Stimulated activated CD8-positive, alpha-beta memory T cell treated with anti-CD3 and anti-CD28 coated beads, Interleukin-7, amount 100 ng/mL, for 1 hour (primary cell): ENCODE measurements at places on chromosomes 3 and 15.
A peak's percentile ranks its signal among the peaks of the same experiment; 100 is the strongest.

DNA sequence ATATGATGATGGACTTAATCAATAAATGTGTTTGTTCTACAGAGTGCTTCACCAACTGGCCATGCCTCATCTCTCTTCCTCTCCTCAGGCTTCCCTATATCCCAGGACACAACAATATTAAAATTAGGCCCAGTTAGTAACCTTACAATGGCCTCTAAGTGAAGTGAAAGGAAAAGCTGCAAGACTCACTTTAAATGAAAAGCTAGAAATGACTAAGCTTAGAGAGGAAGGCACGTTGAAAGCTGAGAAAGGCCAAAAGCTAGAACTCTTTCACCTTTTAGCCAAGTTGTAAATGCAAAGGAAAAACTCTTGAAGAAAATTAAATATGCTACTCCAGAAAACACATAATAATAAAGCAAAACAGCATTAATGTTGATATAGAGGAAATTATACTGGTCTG lies 1010.3 kb downstream of the NAALADL2 start:
- no peak for DNase-seq

GRCh38 chr3:34260271-34261000 lies 462.0 kb downstream of the PDCD6IP start:
- DNase-seq, result no peak

- DNase-seq, result no peak
Observed at GRCh38 chr3:132368962-132369361, 48.3 kb upstream of the DNAJC13 start.

GRCh38 chr3:77707281-77707680 lies 667.4 kb downstream of the ROBO2 start:
- no peak for DNase-seq

DNA sequence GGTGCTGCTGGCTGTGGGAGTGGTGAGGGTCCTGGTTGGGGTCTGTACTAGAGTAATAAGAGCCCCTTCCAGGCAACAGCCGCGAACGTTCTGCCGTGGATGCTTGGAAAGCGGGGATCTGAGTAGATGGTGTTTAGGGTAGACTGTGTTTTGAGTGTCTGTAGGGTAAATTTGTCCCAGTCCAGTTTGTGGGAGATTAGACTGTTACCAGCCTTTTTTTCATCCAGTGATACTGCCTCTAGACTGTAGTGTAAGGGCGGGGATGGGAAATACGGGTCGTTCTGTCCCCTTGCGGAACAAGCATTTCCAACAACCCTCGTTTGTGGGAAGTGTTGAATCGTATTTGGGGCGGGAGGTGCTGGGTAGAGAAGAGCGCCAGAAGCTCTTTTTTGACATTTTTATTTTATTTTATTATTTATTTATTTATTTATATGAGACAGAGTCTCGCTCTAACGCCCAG lies 424 bp downstream of the HAUS2 start:
- DNase-seq, result no peak

GRCh38 chr15:89196994-89197393 lies 24.4 kb downstream of the RLBP1 start:
- no peak for DNase-seq

GRCh38 chr15:57924598-57924997 lies 140.9 kb downstream of the ALDH1A2 start:
- no peak for DNase-seq

DNA sequence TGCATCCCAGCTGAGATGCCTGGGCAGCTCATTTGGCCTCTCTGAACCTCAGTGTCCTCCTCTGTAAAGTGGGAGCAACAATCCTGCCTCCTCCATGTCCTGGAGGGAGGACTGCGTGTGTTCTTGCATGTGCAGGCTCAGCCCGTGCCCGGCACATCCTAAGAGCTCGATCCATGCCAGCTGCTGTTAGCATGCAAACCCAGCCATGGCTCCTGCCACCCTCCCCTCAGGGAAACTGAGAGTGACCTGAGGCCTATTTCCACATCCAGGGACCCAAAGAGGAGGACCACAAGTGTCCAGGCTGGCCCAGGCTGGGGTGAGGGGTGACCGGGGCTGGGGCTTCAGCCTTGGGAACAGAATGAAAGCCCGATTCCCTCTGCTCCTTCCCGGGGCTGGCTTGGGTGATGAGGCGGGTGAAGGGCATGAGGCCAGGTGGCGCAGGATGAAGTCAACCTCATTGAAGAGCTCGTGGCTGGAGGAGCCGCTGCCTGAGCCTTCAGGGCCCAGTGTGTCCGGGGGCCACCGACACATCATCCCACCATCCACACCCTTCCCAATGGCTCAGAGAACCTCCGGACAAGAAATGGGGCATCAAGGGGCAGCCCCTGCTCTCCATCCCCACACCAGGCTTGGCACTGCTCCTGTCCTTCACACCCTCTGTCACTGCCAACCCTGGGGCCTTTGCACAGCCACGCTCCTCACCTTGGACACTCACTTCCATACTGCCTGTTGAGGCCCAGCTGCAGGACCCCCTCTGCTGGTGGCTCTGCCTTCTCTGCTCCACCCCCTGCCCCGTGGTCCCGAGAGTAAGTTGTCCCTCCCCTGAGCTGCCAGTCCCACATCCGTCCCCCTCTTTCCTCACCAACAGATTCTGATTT lies 42.5 kb downstream of the ADAMTS7 start:
- no peak for DNase-seq

DNA sequence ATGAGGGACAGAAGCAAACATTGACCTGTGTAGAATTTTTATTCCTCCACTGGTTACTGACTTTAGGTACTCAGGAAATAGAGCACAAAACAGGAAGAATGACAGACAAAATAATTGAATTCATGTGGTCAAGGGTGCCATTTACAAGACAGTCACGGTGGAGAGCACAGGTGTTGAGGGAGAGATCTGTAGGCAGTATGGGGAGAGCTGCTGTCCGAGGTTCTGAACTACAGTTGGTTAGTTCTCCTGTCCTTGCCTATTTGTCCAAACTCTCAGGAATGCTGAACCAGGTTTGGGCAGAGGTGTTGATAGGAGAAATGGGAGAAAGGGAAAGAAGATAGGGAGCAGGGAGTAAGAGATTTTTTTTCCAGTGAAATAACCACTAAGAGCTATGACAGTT lies 178.5 kb upstream of the ZBTB20 start:
- no peak for DNase-seq

- DNase-seq, result no peak
Observed at GRCh38 chr3:113262304-113262665, 50.9 kb downstream of the BOC start.

DNA sequence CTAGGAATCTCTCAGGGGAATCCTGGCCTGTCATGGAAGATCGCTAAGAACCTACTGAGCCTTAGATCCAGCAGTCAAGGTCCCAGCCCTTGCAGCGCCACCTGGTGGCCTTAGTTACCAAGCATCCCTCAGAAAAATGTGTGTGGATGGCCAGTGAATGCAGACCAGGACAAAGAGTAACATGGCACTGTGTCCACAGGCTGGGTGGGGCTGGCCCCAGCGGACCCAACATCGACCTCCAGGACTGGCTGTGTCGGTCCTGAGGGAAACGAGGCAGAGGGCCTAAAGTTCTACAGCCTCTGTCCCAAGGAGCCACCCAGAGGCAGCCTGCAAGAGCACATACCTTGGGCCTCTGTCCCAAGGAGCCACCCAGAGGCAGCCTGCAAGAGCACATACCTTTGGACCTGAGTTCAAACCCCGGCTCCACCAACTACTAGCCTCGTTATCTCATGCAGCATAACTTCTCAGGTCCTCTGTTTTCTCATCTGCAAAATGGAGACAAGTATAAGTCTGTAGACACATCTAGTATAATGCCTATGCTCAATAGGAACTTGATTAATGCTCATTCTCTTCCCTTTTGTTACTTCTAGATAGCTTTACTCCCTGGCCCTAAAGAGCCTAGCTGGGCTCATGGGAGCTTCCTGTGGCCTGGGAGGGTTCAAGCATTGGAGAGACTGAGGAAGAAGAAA lies 57.5 kb upstream of the HERC1 start:
- DNase-seq, result peak; percentile 61

DNA sequence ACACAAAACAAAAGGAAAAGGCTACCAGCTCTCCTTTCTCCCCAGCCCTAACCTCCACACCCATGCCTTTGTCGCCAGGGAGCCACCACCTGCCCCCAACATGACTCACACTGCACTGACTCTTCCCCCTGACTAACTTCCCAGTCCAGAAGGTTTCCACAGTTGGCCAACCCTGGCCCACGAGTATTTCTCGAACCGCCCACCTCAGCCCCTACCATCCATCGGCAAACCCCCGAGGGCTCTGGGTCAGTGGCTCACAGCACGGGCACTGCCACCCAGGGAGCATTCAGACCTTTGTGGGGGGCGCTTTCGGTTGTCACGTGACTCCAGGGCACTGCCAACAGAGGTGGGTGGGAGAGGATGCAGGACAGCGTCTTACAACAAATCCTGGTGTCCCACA lies 152.3 kb downstream of the LRRC28 start:
- no peak for DNase-seq

GRCh38 chr3:182879031-182879611 lies 85.8 kb downstream of the ATP11B start:
- DNase-seq, result no peak

- DNase-seq, result no peak
Observed at GRCh38 chr15:49200347-49200746, 30.3 kb downstream of the GALK2 start.

DNA sequence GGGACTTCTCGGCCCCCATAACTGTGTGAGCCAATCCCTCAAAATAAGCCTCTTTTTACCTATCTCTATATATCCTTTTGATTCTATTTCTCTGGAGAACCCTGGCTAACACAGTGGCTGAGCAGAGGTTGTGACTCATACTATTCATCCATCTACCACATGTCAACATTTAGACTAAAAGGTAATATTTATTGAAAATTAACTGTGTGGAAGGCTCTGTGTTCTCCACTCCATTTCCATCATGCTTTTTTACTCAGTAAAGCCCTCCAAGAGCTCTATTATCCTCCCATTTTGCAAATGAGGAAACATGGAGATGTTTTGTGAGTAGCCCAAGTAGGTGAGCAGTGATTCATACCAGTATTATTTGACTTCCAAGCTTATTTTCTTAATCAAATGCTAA lies 217.9 kb upstream of the DCBLD2 start:
- DNase-seq, result no peak

DNA sequence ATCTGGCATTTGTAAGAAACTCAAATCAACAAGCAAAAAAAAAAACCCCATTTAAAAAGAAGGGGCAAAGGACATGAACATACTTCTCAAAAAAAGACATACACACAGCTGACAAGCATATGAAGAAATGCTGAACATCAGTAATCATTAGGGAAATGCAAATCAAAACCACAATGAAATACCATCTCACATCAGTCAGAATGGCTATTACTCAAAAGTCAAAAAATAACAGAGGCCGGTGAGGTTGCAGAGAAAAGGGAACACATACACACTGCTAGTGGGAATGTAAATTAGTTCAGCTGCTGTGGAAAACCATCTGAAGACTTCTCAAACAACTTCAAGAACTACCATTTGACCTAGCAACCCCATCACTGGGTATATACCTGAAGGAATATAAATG lies 199.4 kb upstream of the THBS1 start:
- DNase-seq, result no peak

- DNase-seq, result no peak
Observed at GRCh38 chr3:7306901-7307300, 446.0 kb downstream of the GRM7 start.

GRCh38 chr3:41143421-41144031 lies 55.8 kb upstream of the CTNNB1 start:
- DNase-seq, result no peak

DNA sequence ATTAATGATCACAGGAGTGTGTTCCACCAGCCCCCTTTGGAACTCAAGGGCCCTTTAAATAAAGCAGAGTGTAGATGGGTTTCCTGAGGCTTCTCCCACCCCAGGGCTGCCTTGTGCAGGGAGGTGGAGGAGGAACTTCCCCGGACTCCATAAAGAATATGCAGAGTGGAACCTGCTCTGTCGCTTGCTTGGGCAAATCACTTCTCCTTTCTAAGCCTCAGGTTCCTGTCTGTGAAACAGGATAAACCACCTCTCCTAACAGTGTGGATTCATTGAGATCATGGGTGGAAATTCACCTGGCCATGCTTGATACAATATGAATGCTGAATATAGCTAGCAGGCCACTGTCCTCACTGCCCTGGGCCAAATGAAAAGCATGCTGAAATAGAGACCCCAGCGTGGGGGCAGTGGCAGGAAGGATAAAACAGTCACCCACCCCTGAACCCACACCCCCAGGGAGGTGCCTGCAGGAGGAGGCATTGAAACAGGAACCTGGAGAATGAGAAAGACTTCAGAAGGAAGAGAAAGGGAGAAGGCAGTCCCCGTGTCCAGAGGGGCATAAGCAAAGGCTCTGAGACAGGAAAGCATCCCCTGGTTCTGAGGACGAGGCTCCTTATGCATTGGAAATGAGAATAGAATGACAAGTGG lies 41.1 kb upstream of the CHRNB4 start:
- DNase-seq, result no peak

DNA sequence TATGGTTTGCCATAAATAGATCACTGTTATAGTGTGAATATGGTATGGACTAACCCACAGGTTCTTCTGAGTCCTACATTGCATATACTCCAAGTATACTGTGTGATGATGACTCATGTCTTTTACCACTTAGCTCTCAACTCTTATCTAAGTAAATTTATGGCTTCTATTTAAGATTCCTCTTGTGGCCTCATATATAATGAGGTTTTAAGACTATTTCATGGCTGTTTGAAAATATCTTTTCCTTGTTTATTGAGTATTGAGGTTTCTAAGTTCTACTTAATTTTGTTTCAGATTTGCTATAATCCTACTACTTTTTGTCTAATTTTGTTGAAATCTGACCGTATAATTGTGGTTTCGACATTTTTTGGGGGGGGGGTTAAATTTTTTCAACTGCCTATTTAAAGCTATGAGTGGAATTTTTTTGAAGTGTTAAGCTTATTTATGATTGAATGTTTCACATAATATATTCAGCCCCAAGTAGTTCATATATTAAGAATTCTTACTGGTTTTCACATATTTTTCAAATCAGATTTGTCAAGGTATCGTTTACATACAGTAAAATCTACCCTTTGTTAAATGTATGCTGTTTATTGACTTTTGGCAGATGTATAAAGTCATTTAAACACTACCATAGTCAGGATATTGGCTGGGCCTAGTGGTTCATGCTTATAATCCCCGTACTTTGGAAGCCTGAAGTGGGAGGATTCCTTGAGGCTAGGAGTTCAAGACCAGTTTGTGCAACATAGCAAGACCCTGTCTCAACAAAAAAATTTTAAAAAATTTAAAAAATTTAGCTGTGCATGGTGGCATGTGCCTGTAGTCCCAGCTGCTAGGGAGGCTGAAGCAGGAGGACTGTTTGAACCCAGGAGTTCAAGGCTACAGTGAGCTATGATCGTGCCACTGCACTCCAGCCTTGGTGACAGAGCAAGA lies 11.7 kb downstream of the SLC25A36 start:
- DNase-seq, result no peak
